ENCODE measurements at places on chromosomes 6 and 20.

DNA sequence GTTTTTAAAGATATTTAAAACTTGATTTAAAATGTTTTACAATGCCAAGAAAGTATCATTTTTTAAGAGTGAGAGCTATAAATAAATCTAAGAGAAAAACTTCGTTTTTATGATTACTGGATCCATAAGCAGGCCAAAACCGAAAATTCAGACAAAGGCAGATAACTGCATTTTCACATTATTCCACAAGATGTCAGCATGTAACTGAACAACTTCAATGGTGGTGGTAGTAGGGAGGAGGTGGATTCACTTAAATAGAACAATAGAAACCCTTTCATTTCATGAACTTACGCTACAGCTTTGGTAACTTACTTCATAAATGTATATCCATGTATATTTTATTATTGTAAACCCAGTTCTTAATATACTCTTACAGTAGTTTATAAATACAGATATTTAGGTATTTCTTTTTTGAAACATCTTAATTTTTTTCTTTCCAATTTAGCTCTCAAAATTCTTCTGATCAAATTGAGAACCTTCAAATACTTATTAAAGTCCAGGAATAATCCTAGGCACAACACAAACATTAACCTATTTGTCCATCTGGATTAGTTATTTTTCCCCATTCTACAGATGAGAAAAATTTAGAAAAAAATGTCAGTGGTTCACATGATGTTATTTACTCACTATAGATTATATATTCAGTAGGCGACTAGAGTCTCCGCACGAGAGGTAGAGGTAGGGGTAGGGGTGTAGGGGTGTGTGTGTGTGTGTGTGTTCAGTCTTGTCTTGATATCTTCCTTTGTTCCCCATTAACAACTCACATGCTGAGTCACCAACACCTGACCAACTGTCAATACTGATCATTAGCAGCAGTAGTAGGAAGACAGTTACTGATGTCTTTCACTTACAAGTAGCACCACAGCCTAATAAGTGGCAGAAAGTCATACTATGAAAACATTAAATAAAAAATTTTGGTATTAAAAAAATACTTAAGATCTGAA lies 111.5 kb downstream of the ARHGAP18 start:
- DNase-seq = no peak

- DNase-seq = no peak
Measured at GRCh38 chr20:40702504-40702903, 13.5 kb upstream of the MAFB start.

- no peak for DNase-seq
Measured at GRCh38 chr6:3850451-3851203, 1.5 kb downstream of the FAM50B start.

GRCh38 chr6:52359403-52359802 lies 2.5 kb upstream of the PAQR8 start:
- no peak for DNase-seq

DNA sequence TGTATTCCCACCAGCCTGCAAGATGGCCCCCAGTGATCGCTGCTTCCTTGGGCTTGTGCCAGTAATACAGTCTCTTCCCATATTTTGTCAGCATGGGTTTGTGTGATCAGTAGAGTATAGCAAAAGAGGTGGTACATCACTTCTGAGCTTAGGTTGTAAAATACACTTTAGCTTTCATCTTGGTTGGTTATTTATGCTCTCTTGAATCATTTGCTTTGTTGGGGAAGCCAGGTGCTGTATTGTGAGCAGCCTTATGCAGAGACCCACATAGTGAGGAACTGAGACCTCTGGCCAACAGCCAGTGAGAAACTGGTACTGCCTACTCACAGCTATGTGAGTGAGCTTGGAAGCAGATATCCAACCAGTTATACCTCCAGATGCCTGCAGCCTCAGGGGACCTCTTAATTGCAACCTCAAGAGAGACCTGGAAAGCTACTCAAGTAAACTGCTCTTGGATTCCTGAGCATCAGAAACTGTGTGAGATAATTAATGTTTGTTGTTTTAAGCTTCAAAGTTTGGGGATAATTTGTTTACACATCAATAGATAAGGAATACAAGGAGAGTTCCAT lies 229.3 kb downstream of the FARS2 start:
- no peak for DNase-seq

DNA sequence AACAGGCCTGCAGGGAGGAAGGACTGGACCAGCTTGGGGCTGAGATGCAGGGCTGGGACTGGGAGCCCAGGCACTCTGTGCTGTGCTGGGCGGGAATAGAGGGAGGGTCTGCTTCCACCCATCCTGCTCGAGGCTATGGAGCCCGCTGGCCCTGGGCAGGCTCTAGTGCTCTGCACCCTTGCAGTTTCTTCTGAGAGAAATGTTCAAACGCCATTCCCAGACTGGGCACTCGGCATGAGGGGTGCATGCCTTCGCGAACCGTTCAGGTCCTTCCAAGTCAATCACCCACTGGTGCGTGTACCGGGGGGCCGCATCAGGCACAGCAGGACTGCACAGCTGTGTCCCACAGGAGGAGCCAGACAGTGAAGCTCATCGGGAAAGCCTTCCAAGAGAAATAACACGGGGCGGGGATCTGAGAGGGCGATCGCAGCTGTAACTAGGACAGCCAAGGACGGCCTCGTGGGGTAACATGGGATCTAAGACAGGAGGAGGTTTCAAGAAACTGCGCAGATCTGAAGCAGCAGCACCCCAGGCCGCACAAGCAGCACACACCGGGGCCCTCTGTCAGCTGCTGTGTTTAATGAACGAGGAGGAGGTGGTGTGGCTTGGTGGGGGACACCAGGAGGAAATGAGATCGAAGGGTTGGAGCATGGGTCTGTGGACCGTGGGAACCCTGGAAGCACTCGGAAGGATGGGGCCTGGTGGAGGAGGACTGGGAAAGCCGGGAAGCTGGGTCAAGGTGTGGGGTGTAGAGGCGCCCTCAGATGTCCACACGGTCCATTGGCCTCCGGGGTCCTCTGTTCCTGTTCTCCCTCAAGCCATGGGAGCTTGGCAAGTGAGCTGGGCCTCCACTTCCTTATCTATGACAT lies 26.1 kb upstream of the PYGB start:
- DNase-seq = no peak

- no peak for DNase-seq
Measured at GRCh38 chr20:24863356-24863755, 85.7 kb upstream of the CST7 start.

DNA sequence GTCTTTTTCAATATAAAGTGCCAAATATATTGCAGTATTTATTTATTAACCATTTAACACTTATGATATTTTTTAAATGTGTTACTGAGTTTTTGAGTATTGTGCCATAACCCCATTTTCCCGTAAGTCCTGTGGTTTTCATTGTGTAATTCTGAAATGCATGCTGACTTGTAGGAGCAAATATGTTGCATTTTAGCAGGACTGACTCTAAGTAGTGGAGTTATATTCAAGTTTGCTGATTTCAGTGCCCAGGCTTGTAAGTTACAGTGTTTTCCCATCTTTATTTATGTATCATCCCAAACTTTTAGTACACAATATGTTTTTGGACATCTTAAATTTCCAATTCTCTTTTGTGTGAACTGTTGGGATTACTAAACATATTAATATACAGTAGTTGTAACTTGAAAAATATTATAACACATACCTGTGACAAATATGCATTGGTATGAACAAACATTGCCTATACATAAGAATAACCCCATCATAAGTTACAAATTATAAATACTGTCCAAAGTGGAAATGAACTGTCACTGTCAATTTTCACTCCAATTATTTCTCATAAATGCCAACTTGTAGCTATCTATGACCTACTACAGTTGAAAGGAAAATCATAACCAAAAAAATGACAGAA lies 179.3 kb upstream of the RUNX2 start:
- no peak for DNase-seq

Data from omental fat pad (tissue), 4 donors.